ENCODE measurements at places on chromosomes 1 and 21.
A peak's percentile ranks its signal among the peaks of the same experiment; 100 is the strongest.

DNA sequence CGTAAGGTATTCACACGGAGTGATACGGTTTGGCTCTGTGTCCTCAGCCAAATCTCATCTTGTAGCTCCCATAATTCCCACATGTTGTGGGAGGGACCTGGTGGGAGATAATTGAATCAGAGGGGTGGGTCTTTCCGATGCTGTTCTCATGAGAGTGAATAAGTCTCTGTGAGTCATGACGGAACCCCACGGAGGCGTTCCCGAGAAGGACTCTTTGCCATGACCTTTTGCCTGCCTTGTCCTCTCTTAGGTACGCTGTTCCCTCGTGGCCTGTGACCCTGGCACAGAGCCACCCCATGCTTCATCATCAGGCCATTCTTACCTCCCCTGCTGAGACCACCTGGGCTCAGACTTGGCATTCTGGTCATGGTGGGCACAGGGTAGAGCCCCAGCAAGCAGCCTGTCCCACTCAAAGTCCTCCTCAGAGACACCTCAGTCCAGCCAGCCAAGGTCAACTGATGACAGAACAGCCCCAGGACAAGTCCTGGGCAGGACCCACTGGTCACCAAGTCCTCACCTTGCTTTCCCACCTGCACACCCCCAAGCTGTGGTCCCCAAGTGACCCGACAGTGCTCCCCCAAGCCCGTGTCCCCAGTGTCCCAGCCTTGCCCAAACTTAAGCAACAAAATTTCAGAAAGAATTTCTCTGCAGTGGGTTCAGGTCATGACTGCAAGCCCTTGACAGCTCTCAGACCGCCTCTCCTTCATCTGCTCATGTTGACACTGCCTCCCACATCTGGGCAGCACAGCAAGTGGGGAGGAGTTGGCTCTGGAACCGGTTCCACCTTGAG lies 158.4 kb downstream of the ACTL8 start:
- no peak for DNase-seq

DNA sequence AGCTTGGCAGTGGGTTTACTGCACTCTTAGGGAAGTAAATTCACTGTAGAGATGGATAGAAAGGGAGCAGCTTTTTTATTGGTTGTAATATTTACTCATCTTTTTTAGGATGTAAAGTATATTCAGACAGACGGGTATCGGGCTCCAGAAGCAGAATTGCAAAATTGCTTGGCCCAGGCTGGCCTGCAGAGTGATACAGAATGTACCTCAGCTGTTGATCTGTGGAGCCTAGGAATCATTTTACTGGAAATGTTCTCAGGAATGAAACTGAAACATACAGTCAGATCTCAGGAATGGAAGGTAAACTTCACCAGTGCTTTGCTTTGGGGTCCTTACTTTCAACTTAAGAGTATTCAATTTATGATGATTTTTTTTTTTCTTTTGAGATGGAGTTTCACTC lies 3.2 kb downstream of the UHMK1 start:
- no peak for DNase-seq

GRCh38 chr1:21909787-21910503 lies 27.2 kb downstream of the HSPG2 start:
- DNase-seq = peak; percentile 93

- no peak for DNase-seq
Observed at GRCh38 chr1:60825593-60825992, 256.8 kb upstream of the NFIA start.

GRCh38 chr1:8251635-8252034 lies 66.3 kb upstream of the SLC45A1 start:
- DNase-seq = no peak

GRCh38 chr1:15559189-15559810 lies 25.6 kb downstream of the AGMAT start:
- no peak for DNase-seq

DNA sequence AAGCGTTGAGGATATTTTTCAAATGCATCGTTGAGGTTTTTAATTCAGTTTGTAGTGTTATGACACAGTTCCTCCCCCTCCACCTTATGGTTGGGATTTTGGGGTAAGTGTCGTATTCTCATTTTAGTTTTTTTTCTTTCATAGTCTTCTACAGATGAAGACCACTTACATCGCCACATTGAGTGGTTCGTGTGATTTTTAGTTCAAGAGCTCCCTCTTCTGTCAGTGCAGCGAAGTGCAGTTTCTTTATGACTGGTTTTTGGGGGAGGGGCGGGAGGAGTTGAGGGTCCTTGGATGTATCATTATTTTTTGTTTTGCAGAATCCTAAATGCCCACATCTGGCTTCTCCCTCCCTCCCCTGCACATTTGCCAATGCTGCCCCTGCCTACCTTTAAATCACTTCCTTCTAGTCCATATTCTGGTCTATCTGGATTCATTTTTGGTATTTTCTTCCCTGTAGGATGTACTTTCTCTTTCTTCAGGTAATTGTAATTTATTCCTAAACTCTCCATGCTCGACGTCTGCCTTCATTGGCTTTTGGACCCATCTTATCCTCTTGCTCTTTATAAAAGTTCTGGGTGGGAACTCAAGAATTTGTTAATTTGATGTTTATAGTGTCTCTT lies 433.1 kb downstream of the CAMTA1 start:
- no peak for DNase-seq

GRCh38 chr21:36134803-36135390 lies at the start of gene CBR3:
TSS of gene CBR3 (plus strand) at chr21:36135079. CDS start at chr21:36135193, 114 bp downstream.
- DNase-seq = no peak

Measured in GDM1 (cell line).